ENCODE measurements at places on chromosomes 4 and X.

GRCh38 chr4:160864253-160864652 is 1299.5 kb downstream of the FSTL5 start:
- DNase-seq, result no peak

GRCh38 chr4:138789796-138790195 is 225.8 kb upstream of the NOCT start:
- no peak for DNase-seq

- peak; percentile 36 for DNase-seq
Measured at GRCh38 chrX:106894392-106894909, 8.7 kb downstream of the RIPPLY1 start.

- peak; percentile 71 for DNase-seq
Measured at GRCh38 chr4:89836031-89836745, 773 bp downstream of the SNCA start.

GRCh38 chr4:48910511-48910910 is 3.9 kb upstream of the OCIAD2 start:
- DNase-seq, result no peak

DNA sequence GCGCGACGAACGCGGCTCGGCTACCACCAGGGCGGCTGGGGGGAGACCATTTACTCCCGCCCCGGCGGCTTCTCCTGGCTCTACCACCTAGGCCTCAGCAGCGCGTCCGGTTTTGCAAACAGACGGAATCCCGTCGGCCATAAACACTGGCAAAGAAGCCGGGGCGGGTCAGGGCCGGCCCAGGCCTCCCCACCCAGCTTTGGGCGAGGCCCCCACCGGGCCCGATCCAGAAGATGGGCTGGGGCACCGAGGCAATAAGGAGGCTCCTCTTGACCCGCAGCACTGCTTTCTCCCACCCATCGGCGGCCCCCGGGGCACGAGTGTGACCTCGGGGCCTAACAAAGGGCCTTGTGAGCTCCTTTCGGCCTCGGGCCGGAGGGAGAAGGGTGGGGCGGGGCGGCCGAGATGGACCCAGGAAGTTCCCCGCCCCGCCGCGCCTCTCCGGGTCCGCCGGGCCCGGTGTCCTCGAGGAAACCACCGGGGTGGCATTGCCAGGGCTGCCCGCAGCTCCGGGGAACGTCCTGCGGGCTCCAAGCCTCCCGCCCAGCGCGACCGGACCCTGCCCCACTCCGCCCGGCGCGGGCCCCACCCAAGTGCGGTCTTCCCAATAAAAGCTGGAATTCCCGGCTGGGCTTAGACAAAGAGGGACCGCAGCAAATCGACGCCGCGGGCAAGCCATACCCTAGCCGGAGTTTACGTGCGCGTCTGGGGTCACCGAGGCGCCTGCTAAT is 5.9 kb downstream of the BCOR start:
- DNase-seq, result no peak

DNA sequence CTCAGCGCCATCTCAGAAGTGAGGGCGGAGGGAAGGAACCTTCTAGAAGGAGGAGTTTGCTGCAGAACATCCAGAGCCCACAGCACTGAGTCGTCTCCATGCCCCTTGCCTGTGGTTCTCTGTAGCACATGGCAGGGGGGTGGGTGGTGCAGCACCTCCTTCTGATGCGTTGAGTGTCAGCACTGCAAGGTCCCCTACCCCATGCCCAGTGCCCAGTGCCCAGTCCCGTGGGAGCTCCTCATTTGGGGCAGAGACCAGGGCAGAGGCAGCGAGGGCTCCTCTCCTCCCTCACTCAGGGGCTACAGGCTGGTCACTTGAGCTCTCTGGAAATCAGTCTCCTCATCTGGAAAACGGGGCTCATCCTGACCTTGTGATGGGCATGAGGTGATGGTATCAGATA is 78.1 kb downstream of the HTRA3 start:
- DNase-seq, result peak; percentile 21
